ENCODE measurements at places on chromosomes 4 and X. TPM values are rescaled to one million over a fixed set of nuclear protein-coding genes. Genes with fewer than 3 reads are reported as not detected.
A peak's percentile ranks its signal among the peaks of the same experiment; 100 is the strongest.

- no peak for DNase-seq
Observed at GRCh38 chr4:4364486-4365208, 22.3 kb upstream of the NSG1 start.

GRCh38 chrX:20571611-20572010, 304.9 kb upstream of the RPS6KA3 start:
- DNase-seq = no peak

Gene FBXL5
- 69.3 TPM for total RNA-seq

- DNase-seq = no peak
Observed at GRCh38 chr4:36493251-36493650, 211.8 kb downstream of the DTHD1 start.

GRCh38 chr4:93182722-93183121, 645.8 kb upstream of the ATOH1 start:
- DNase-seq = no peak

DNA sequence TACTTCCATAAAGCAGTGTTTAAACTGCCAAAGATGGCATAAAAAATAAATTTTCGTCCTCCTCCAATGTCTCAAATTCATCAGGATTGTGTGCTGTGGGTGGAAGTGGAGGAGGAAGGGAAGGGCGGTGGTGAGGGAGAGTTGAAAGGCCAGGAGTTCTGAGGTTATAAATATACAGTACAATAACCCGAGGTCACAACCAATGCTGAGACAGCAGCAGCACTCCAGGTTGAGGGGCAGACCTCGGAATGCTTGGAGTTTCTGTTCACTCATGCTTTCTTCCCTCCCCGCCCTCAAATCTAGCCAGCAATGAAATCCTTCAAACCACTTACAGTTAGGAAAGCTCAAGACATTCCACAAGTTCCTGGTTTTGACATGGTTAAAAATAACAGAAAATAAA, 134.0 kb upstream of the SMAD1 start:
- no peak for DNase-seq

Gene HSPA4L
- total RNA-seq = 17.7 TPM

Gene TCEAL3
- 34.6 TPM for total RNA-seq

DNA sequence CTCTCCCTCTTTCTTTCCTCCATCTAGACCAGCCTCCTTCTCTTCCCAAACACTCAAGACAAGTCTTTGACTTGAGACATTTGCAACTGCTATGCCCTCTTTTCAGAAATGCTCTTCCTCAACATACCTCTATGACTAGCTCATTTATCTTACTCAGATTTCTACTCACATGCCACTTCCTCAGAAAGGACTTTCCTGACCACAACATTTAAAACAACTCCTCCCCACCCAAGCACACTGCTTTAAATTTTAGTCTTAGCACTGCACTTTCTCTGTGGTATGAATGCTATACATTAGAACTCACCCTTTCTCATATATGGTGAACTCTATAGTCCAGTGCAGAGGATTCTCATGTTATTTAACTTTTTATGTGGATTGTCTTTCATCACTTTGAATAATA, 28.4 kb upstream of the SULT1E1 start:
- DNase-seq = no peak

- DNase-seq = no peak
Observed at GRCh38 chr4:189600718-189601435, 339.8 kb upstream of the FRG1 start.

- no peak for DNase-seq
Observed at GRCh38 chr4:80990851-80991250, 39.7 kb upstream of the BMP3 start.

DNA sequence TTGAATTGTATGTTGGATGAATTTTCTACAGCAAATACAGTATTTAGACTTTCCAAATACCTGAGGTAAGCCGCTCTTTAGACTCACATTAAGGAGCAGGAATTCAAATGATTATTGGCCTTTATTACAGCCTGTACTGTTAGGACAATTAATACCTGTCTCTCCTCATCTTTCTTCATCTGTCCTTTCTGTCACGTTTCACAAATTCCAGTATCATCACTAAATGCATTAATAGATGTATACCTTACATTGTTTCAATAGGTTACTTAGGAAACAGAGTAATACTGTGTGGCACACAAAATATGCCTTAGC, 1.2 kb downstream of the FAM241A start:
- no peak for DNase-seq

- DNase-seq = no peak
Observed at GRCh38 chr4:97910005-97910404, 233.3 kb downstream of the STPG2 start.

DNA sequence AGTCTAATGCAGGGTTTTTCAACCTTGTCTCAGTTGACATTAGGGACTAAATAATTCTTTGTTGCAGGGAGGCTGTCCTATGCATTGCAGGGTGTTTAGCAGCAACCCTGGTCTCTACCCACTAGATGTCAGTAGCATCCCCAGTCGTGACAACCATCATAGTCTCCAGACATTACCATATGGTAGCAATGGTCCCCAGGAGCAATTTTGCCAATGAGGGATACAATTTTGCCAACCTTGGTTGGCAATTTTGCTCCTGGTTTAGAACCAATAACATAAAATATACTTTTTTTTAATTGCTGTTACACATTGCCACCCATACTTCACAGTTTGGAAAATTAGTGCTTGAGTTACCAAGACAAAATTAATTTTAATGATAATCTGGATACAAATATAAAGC, 6.0 kb downstream of the EREG start:
- no peak for DNase-seq

DNA sequence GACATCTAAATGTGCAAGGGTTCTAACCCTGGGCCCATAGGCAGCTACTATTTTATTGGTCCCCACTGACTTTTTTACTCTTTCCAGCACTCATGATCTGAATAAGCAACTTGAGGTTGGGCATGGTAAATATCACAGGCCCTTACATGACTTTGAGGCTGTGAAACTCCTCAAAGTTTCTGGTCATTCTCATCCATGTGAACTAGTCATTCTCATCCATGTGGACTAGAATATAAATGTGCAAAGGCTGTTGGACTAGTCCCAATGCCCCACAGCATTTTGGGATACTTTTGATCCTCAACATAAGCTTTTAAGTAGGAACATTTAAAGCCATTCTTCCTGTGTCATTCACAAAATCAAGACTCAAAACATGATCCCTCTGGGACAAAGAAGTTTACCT, 290.7 kb upstream of the PPARGC1A start:
- DNase-seq = no peak

- DNase-seq = no peak
Observed at GRCh38 chr4:147052361-147052760, 106.7 kb upstream of the TTC29 start.

Gene MAPK10
- total RNA-seq = 12.4 TPM

Gene NXF2
- total RNA-seq = not detected

DNA sequence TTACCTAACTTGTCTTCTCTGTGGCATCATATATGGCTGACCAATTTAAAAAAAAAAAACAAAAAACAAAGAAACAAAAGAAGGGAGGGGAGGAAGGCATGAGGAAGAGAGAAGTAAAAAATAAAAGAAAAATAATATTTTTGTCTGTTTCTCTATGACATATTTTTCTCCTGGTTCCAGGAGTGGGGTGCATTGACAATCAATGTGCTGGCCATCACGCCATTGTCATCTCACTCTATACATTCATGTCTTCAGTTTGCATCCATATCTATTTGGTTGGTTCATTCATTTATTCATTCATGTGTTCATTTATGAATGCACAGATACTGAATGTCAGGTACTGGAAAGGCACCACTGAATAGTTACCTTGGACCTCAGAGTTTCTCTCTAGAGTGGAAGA, 183.4 kb downstream of the DCHS2 start:
- DNase-seq = no peak

DNA sequence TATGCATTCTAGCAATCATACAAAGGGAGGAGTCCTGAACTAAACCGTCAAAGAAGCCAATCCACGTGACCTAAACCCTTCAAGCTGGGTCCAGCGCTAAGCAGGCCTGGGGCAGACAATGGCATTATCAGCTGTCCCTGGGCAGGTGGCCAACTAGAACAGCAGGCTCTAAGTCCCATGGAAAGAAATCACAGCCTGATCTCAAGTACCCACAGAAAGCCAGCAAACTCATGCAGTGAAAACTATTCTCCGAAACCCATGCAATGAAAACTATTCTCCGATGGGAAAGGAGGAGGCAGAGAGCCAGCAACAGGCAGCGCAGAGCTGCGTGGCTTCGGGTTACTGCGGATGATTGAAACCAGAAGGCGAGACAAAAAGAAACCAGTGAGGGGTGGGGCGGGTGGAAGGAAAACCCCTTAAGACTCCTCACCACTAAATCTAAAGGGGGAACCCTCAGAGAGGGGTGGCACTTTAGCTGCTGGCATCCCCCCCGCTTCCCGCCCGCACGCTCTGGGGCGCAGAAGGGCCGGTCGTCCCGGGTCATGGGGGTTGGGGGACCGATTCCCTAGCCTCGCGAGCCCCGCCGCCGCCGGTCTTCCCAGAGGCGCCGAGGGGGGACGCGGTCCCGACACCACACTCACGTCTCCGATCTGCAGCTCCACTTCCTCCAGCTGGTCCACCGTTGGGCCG, 567 bp downstream of the C4orf46 start:
- peak; percentile 69 for DNase-seq

DNA sequence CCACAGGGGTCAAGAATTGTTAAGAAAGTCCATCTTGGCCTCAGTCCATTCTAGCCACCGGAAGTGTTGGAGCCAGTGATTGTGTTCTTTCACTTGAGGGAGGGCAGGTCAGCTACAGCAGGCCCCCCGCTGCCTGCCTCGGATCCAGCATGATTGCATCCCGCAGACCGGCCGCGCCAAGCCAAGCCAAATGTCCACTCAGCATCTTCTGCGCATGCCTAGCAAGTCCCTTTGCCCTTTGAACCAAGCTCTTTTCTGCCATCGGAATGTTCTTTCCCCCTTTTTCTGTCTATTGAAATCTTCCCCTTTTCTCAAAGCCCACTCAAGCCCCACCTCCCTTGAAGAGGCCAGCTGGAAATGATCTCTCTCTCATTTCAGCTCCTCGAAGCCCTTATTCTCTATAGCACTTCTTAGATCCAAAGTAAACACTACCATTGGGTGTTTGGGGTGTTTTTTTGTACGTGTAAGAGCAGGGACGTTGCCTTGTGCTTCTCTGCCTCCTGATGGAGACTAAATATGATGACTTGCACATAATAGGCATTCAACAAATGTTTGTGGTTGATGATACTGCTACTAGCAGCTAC, 147.8 kb upstream of the BCOR start:
- no peak for DNase-seq

DNA sequence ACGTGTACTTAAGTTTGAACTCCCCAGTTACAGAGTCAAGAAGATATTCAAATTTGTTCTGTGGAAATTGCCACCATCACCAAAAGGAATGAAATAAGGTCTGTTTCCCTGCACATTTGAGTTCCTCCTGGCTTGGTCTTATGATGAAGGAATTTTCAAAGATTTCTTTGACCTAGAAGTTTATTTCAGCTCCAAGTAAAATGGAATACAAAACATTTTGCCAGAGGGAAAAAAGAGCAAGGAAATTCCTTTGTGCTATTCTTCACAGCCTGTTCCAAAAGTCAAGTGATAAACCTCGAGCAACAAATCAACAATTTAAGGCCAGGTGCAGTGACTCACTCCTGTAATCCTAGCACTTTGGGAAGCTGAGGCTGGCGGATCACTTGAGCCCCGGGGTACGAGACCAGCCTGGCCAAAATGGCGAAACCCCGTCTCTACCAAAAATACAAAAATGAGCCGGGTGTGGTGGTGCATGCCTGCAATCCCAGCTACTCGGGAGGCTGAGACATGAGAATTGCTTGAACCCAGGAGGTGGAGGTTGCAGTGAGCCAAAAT, 3.4 kb downstream of the NKRF start:
- DNase-seq = no peak

Gene WDR13
- total RNA-seq = 112 TPM

DNA sequence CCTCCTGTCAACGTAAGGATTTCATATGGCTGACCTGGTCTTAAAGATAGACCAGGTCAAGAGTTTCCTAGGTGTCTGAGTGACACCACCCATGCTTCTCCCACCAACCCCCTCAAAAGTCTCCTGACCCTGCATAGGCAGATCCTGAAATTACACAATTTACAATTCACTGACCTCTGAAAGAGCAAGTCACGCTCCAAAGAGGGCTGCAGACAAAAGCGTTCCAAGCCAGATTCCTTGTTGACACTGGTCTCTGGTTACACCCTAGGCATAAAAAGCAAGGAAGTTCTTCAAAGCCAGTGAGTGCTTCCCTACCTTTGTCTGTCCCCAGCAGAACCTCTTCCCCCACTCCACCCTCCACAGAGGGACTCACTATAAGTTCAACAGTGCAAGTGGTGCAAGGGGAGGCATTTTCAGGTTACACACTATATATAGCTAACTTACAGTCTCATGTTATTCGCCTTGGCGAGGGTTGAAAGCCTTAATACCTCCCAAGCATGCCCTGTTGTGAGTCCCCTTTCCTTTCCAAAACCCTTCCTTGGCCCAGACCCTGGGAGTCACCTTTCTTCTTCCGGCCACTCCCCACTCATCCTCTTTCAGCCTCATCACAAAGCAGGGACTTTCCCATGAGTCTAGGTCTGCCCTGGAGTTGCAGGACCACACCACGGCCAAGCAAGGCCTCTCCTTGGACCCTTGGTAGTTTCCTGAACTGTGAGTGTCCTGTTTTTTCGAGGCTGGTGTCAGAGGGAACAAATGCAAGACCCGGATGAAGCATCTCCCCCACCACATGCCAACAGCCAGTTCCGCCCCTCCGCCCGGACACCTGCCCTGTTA, 58.0 kb upstream of the KLF3 start:
- DNase-seq = no peak

Gene C4orf51
- not detected for total RNA-seq

Gene GAGE12F
- total RNA-seq = not detected

DNA sequence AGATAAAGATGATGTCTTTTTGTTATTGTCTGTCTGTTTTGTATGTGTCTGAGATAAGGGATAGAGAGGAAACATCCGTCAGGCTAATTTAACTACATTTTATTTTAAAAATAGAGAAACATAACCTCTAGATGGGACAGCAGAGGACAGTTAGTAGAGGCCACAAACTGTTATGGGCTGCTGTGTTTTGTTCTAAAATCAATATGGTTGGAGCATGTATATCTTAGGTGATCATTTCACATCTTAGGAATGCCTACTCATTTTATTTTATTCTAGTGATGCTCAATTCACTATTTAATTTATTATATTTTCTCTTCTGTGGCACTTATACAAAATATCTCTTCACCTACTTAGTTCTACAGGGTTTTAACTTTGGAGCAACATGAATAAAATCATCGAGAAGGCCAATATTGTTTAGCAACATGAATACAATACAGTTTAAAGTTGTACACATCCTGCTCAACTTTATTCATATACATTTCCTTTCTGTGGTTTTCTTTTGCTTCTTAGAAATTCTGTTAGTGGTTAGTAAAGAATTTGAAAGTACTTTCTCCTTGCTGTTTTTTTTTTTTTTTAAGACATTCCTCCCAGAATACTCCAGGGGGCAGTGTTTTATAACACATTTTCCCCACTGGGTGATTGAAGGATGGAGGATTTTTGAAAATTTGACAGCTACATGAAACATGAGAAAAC, 392.9 kb downstream of the UNC5C start:
- no peak for DNase-seq

Gene NAA11
- total RNA-seq = not detected

Gene GPR50
- total RNA-seq = not detected

DNA sequence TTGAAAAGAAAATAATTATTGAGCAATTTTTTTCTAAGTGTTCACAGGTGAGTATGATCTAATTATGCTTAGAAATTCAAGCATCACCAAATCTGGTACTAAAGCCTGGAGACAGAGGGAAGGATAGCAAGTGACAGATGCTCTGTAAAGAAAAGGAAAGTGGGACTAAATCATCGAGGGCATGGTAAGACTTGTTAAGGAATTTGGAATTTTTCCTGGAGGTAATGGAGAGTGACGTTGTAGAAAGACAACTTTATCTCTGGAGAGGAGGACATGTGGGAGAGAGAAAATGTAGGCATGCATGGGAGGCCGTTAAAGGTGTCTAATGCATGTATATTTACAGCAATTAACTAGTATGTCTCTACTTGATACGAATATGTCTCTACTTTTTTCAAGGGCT, 333.2 kb upstream of the ATOH1 start:
- DNase-seq = no peak

All from aorta (tissue), 5 donors.